DMS 273 treated with DMSO at 0.1 percent for 48 hours (cell line): ENCODE measurements at places on chromosomes 2 and 18.

DNA sequence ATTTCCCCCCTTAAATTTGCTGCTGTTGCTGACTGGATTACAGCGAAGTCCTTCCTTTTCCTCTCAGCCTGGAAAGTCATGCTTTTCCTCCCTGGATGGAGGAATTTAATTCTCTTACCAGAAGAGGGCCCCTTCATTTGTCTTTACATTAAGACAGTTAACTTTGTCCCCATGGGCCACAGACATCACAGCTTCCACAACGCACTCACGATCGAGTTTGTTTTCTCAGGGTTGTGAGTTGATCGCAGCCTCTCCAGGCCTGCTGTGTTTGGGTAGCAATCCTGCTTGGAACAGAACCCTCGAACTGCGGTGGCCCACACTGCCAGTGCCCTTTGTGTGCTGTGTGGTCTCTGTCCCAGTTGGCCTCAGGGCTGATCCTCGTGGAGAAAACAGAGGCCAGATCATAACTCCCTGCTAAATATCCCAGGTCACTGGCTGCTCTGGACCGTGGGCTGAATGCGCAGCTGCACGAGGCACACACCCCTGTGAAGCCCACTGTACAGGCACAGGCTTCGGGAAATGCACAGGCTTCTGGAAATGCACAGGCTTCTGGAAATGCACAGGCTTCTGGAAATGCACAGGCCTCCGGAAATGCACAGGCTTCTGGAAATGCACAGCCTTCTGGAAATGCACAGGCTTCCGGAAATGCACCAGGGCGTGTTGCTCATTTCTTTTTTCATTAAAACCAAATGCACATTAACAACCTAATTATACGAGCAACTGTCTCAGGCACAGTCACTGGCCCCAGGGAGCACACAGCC is 2.2 kb upstream of the PDIA6 start:
- DNase-seq = no peak

GRCh38 chr2:152415231-152415642 is 80.3 kb downstream of the FMNL2 start:
- no peak for DNase-seq

DNA sequence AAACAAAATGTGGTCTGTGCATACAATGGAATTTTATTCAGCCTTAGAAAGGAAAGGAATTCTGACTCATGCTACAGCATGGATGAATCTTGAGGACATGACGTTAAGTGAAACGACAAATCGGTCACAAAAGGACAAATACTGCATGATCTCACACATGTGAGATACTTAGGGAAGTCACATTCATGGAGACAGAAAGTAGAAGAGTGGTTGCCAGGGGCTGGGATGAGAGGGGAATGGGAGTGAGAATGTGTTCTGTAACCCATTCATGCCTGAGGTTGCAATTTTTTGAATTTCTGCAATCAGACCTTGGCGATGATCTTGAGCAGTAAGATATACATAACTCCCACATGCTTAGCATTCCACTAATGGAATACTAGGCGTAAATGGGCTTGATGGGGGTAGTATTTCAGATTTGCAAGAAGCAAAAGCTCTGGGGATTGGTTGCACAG is 22.0 kb downstream of the FHL2 start:
- DNase-seq = no peak

DNA sequence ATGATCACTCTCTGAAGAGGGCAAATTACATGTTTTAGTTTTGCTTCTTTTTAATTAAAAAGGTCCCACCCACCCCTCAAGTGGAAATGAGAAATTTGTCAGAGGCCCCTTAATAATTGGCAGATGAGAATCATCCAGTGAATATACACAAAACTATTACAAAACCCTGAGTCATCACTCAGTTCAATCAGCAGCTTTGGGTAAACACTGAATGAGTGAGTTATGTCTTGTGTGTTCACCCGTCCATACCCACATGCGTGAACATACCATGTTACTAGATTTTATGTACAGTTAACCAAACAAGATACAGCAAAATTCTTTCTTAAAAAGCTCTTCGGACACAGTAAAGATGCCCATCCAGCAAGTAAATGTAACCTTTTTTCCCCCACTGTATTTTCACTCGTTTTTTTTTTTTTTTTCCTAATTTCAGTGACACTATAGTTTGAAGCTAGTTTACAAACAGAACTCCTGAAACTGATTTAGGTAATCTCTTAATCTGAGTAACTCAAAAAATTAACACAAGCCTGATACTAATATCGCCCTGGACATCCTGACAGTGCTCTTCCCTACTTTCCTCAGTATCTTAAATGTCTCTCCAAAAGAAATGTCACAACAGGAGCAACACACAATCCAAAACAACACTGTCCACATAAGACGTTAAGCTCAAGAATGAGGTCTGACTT is 1.4 kb downstream of the PSME4 start:
- DNase-seq = peak; percentile 11

- no peak for DNase-seq
Measured at GRCh38 chr2:74498500-74499266, 720 bp downstream of the LBX2 start.
